ENCODE measurements at places on chromosomes 3 and 15. TPM values are rescaled to one million over a fixed set of nuclear protein-coding genes. Genes with fewer than 3 reads are reported as not detected.

Gene MESP2
- not detected for total RNA-seq

GRCh38 chr3:197417441-197417840 is 119.0 kb upstream of the DLG1 start:
- no peak for DNase-seq

- DNase-seq = no peak
Observed at GRCh38 chr3:87126321-87126720, 100.8 kb upstream of the CHMP2B start.

DNA sequence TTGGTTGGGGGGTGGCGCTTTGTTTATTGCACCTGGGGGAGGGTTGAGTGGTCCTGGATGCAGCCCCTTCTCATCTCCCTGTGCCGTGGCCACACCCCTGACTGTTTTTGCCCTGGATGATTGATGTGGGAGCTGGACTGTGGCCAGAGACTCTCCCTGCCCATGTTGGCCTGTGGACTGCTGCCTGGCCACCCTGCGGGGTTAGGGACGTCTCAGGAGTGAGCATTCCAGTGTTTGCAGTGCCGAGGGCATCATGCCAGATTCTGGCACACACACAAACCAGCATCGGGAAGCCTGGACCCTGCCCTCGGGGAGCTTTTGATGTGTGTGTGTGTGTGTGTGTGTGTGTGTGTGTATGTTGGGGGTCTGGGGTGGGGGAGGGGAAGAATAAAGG is 15.8 kb downstream of the APBA2 start:
- no peak for DNase-seq
